ENCODE measurements at places on chromosomes 16 and 17.

DNA sequence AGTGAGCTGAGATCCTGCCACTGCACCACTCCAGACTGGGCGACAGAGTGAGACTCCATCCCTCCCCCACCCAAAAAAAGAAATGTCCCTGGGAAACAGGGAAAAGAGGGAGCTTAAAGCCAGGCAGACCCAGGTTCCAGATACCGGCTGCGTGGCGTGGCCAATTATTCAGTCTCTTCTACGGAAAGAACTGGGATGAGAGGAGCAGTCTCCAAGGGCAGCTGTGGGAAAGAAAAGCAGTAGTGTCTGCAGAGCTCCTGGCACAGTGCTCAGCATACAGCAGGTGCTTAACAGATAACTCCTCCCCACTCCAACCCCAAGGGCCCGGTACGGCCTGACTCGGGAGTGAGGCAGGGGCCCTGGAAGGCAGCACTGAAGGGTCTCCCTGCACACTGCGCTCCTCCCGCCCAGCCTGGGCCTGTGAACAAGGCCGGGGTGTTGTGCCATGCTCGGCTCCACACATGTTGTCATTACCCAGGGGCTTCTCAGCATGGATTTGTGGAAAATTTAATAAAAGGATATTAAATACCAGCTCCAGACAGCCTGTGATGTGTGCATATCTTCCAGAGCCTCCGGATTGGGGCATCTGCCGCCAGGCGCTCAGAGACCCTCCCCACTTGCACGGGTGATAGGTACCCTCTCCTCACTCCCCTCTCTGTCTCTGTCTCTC lies 17.6 kb upstream of the SPPL2C start:
- no peak for DNase-seq

GRCh38 chr16:26334218-26335111 lies 642.7 kb downstream of the HS3ST4 start:
- no peak for DNase-seq

GRCh38 chr16:24609740-24610415 lies 70.5 kb downstream of the RBBP6 start:
- DNase-seq: peak; percentile 49

DNA sequence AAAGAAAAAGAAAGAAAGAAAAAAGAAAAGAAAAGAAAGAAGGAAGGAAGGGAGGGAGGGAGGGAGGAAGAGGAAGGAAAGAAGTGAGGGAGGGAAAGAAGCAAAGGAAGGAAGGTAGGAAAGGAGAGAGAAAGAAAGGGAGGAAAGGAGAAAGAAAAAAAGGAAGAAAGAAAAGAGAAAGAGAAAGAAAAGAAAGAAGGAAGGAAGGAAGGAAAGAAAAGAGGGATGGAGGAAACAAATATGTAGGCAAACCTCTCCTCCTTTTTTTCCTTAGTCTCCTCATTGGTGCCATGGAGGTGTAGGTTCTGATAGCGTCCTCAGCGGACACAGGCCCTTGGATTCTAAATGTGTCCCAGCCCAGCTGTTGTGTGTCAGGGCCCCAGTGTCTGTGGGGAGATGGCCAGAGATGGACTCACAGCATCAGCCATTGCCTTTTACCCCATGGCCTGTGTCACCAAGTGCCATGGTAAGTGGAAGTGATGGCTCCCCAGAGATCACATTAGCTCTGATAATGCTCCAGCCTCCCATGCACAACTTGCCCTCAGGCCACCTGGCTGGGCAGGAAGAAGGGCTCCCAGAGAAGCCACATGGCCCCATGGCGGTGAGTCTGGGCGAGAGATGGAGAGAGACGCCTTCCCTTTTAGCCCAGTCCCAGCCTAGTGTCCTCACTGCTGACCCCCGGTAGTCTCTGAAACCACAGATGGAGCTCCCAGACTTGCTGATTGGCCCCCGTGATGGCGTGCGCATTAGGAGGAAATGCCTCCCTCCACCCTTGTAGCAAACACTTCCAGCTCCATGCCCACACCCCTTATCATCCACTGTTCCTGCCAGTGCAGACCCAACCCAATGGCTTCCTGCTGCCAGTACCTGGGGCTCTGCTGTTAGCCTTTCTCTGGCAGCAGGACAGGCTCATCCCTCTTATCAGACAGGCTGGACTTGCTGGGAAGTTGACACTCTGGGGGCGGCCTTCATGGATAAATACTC lies 3.7 kb upstream of the SLC6A2 start:
- no peak for DNase-seq

DNA sequence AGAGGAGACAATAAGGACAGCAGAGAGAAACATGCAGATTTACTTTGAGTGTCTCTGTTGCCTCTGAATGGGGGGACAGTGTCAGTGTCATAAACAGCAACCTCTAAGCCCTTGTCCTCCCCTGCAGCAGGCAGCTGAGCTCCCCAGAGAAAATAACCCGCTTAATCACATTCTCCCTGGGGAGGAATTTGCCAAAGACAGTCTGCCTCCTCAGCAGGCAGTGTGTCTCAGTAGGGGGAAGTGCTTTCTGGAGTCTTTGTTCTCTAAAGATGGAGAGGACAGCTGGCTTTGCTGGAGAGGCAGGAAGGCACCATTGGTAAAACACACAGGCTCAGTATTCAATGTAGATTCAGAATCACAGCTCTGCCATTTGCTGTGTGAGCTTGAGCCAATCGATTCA lies 16.1 kb downstream of the TEKT5 start:
- DNase-seq: no peak

DNA sequence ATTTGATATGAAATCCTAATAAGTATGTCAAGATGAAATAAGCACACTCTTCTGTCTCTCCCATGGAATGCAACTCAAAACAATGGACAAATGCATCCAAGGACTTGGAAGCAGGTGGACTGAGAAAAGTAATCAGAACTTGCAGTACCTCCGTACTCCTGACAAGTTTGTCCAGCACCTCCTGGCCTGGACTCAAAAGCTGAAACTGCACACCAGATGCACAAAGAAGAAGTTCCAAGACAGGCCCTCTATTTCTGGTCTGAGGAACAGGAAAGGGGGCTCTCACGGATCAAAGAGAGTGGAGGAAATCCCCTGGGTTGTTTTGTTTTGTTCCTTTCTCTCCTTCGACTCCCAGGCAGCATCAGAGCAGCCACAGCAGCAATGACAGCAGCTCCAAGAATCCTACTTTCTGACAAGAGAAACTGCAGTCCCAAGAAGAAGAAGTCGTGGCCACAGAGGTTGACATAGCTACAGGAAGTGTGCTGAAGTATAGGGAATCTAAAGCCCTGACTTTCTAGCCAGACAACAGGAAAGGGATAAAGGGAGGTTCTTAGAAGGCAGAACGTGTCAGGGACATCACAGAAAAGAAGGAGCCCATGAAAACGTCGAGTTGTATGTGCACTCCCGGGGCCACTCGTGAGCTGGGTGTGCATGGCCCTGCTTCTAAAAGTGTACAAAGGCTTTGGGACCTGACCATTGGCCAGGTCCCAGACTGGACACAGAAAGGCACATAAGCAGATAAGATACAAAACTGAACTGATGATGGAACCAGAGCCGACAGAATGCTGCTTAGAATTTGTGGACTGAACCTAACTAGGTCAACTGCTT lies 29.3 kb downstream of the AKAP10 start:
- DNase-seq: no peak

DNA sequence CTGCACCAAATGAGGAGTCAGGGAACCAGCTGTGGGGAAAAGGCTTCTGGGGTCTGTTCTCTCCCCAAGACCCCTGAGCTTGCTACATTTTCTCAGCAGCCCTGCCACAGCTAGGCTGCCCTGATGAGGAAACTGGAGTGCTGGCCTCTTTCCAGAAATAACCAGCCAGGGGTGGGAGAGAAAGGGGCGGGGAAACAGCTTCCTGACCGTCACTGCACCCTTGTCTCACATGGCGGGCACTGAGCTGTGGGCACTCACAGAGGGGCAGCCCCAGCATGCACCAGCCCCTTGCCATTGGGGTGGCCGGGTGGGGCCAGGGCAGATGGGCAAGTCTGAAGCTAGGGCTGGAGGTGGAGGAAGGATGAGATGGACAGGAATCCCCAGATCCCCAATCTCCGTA lies 2.9 kb downstream of the SRL start:
- DNase-seq: no peak

DNA sequence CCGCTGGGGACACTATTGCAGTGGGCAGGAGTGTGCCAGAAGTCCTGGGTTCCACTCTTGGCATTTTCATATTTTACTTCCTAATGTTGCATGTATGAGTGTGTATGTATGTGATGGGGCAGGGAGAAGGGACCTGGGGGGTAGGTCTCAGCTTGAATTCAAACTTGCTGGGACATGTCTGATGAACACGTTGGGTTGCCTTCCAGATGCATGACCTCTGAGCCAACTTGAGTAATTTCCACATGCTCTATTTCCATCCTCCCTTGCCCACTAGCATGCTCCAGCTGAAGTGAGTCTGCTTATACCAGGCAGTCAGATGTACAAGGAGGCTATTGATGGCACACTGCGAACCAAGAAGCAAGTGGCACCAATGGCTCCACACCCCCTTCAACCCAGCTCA lies 32.9 kb upstream of the SRSF1 start:
- no peak for DNase-seq

GRCh38 chr17:17732444-17732843 lies 51.2 kb downstream of the RAI1 start:
- DNase-seq: no peak

- no peak for DNase-seq
Measured at GRCh38 chr16:30896261-30896888, at the start of gene CTF1. Gene CTF1 (plus strand): TSS chr16:30896614. CDS start chr16:30896644, 30 bp downstream.

DNA sequence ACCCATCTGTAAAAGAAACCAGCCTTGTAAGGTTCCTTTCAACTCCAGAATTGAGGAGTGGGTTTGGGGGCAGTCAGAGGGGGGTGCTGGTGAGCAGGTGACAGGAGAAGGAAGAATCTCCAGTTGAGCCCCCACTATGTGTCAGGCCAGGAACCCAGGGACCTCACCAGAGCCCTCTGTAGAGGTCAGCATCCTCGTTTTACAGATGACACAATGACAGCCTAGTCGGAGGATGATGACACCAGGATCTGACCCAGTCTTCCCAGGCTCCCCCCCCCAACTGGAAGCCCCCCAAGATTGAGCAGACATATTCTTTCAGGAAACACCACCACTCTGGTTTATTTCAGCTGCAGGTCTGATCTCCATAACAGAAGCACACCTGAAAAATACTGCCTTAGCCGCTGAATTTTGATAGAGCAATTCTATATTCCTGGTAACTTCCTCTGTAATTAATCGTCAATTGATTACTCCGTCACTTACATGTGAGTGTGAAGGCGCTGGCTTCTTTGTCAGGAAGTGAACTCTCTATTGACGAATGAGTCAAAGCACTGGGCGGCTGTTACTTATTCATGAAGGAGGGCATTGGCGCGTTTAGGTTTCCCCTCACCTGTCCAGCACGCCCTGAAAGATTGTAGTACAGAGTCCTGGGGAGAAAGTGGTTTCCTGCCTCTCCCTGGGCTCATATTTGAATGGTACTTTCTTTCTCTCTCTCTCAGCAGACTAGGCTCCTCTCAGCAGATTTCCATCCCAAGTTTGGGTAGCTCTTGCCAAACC lies 21.2 kb downstream of the SOCS3 start:
- no peak for DNase-seq

DNA sequence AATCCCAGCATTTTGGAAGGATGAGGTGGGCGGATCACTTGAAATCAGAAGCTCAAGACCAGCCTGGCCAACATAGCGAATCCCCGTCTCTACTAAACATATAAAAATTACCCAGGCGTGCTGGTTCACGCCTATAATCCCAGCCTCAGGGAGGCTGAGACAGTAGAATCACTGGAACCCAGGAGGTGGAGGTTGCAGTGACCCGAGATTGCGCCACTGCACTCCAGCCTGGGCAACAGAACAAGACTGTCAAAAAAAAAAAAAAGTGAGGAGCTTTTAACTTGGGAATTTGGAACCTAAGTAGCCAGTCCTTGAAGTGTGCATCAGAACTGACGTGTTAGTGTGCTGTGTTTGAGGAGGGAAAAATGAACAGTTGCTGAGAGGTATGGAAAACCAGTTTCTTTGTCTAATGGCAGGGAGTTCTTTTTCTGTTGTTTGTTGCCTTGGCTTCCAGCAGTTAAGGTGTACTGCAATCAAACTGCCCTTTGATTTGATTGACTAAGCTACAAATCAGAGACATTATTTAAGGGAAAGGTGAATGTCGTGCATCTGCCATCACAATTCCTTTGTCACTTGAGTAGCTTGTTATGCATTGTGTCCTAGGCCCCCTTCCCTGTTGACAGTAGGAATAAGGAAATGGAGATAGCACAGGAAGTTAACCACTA lies 8.6 kb upstream of the DUSP14 start:
- DNase-seq: no peak

Measured in NCI-H1417 treated with DMSO at 0.1 percent for 48 hours (cell line).